Activated T-cell treated with anti-CD3 and anti-CD28 coated beads, Interleukin-2, amount 50 U/mL, for 48 hours (primary cell): ENCODE measurements at places on chromosomes 13 and 19.
A peak's percentile ranks its signal among the peaks of the same experiment; 100 is the strongest.

DNA sequence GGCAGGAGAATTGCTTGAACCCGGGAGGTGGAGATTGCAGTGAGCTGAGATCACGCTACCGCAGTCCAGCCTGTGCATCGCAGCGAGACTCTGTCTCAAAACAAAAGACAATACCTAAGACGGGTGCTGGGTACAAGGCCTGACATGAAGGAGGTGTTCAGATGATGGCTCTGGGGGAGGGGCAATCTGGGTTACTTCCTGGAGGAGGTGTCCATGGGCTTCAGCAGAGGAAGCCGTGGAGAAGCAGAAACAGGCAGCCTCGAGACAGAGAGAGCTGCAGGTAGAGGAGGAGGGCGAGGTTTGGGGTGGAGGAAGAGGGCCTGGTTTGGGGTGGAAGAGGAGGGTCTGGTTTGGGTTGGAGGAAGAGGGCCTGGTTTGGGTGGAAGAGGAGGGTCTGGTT lies 3.6 kb downstream of the MISP start:
- no peak for DNase-seq

- DNase-seq, result no peak
These were observed 285.0 kb upstream of the PCDH20 start for GRCh38 chr13:61700620-61701019.

- DNase-seq, result no peak
These were observed 7.1 kb upstream of the ZNF91 start for GRCh38 chr19:23402388-23402787.

GRCh38 chr13:96403651-96404050 lies 313.7 kb downstream of the HS6ST3 start:
- DNase-seq, result no peak

- no peak for DNase-seq
These were observed 12.8 kb downstream of the COL4A1 start for GRCh38 chr13:110294146-110294545.

DNA sequence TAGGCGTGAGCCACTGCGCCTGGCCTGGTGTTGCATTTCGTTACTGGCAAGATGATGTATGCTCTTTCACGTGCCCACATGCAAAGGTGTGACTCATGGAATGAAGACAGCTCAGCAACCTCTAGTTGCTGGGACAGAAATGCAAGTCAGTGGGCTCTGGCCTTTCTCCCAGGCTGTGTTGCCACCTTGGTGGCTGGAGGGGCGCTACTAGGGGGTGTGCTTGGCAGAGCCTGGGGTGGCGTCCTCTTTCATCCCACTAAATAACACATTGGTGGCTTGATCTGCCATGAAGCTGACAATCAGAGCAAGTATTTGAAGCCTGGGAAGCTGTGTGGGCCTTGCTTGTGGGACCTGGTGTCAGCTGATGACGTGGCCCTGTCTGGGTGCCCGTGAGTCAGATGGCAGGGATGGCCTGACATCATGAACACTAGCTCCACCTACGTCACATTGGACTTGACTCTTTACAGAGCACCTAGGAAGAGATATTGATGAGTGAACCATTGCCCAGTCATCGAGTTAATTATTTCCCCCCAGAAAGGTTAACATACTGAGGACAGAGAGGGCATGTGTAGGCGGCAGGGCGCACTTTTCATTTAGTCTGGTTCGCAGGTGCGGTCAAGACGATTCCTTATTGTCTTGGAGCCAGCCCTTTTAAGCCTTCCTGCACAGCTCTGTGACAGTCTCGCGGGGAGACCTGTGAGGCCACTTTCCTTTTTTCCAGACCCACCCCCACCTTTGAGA lies 154.2 kb downstream of the TM9SF2 start:
- DNase-seq, result peak; percentile 64

- DNase-seq, result no peak
These were observed 52.5 kb upstream of the CLDN10 start for GRCh38 chr13:95499811-95500712.

GRCh38 chr13:39538816-39539790 lies 63.9 kb downstream of the LHFPL6 start:
- no peak for DNase-seq

GRCh38 chr19:28443361-28443760 lies 769.6 kb downstream of the UQCRFS1 start:
- no peak for DNase-seq

- no peak for DNase-seq
These were observed 89.2 kb downstream of the DHRS12 start for GRCh38 chr13:51714663-51715168.

DNA sequence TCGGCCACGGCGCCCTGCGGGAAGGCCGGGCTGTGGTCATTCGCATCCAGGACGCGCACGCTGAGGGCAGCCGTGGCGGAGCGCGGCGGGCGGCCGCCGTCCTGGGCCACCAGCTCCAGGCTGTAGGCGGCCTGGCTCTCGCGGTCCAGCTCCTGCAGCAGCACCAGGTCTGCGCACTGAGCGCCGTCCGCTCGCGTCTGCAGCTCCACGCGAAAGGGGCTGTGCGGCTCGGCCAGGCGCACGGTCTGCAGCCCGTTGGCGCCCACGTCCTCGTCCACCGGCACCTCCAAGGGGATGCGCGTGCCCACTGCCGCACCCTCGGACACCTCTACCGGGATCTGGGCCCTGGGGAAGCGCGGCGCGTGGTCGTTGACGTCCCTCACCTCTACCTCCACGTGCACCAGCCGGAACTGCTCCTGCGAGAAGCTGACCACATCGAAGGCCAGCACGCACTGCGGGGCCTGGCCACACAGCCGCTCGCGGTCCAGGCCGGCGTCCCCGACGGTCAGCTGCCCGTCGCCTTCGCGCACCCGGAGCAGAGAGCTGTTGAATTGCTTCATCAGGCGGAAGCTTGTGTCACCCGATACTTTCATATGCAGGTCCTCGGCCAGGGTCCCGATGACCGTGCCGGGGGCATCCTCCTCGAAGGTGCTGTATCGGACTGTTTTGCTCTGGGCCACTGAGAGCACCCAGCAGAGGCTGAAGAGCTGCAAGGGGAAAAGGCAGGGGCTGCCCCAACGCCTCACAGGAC lies 583 bp downstream of the PCDH8 start:
- DNase-seq, result no peak

DNA sequence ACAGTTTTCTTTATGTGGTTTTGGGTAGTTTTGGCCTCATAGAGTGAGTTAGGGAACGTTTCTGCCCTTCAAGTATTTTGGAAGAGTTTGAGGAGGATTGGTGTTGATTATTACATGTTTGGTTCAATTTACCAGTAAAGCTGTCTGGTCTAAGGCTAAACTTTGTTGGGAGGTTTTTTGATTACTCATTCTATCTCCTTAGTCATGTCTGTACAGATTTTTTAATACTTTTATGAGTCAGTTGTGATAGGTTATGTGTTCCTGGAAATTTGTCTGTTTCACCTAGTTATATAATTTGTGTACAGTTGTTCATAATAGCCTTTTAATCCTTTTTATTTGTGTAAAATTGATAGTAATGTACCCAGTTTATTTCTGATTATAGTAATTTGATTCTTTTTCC lies 20.4 kb downstream of the RNF17 start:
- no peak for DNase-seq
